ENCODE measurements at places on chromosomes 3 and 15. TPM values are rescaled to one million over a fixed set of nuclear protein-coding genes. Genes with fewer than 3 reads are reported as not detected.
A peak's percentile ranks its signal among the peaks of the same experiment; 100 is the strongest.

GRCh38 chr3:7461202-7461825, 600.4 kb downstream of the GRM7 start:
- DNase-seq: no peak

Gene ATP13A4
- total RNA-seq: 3.4 TPM

DNA sequence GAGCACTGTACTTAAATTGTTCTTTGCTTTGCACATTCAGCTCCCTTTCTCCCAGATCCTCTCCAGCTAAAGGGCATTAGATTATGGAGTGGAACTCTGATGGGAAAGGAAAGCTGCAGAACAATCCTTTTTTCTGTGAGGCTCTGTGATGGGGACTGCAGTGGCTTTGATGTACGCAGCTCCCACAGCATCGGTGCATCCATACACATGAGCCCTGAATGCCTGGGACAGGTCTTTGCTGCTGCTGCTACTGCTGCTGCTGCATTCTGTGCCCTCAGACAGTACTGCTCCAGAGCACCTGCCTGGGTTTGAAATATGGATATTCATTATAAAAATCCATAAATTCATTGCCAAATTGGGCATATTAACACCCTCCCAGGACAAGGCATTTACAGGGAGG, 164.4 kb downstream of the WDR76 start:
- DNase-seq: no peak

- DNase-seq: peak; percentile 61
These were observed 74.8 kb downstream of the IL20RB start for GRCh38 chr3:137032465-137033120.
